ENCODE measurements at places on chromosomes 7 and 10.

- DNase-seq, result no peak
These were observed 26.6 kb upstream of the LEP start for GRCh38 chr7:128214463-128214862.

- no peak for DNase-seq
These were observed 22.1 kb upstream of the SAR1A start for GRCh38 chr10:70192326-70192968.

DNA sequence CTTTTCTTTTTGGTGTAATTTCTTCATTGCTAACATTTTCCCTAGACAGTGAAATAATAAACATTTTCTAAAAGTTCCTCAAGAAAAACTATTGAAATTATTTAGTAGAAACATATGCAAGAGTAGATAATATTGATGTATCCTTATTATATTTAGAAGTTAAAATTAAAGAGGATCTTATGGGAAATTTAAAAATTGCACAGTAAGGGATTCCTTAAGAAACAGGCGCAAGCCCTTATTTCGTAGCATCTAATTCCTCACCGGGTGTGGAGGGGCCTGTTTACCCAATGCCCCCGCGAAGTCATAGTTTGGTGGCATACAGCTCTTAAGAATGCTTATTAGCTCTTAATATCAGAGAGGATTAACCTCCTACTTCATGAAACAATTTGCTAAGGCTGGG lies 467.1 kb downstream of the DNAJB6 start:
- no peak for DNase-seq

GRCh38 chr10:126964190-126964589 lies 59.0 kb downstream of the DOCK1 start:
- DNase-seq, result no peak

DNA sequence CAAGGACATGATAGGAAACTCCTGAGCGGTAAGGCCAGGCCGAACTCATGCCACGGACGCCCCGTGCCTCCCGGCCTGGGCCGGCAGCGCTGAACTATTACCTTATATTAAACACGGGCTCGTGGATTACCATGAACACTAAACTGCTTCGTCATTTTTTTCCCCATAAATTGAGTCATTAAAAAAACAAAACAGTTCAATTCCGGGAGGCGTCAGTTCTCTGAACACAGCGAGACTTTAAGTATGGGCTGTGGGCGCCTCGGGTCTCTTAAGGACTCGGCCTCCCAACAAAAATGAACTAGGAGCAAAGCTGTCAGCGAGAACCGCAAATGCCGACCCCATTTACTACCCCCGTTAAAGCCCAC lies 519 bp downstream of the PITRM1 start:
- DNase-seq, result no peak

DNA sequence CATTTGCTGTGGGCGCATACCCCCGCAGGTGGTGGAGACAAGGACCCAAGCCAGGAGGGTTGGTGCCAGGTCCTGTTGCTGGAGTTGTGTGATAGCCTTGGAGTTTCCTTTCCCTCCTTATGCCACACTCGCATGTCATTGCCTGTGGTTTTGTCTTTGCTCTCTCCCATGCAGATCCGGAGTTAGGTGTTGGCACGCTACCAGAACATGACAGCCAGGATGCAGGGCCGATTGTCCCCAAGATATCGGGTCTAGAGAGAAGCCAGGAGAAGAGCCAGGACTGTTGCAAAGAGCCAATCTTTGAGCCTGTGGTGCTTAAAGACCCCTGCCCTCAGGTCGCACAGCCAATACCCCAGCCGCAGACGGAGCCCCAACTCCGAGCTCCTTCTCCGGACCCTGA lies 369.2 kb upstream of the GALNT17 start:
- DNase-seq, result no peak

- no peak for DNase-seq
These were observed 46.3 kb downstream of the INSYN2A start for GRCh38 chr10:127150136-127150535.

DNA sequence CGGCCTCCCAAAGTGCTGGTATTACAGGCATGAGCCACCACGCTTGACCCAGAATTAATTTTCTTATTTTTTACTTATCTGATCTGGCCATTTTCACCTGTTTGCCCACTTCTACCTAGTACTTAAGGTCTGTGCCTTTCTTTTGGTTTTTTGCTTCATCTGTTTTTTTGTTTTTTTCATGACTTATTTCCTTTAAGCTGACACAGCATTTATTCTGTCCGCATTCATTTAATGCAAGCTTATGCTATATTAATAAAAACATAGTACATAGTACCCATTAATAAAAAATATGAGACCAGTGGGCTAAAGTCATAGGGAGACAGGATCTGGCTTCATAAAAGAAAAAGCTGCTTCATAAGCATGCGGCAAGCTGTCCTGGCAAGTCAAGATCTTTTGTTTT lies 205.4 kb downstream of the ZEB1 start:
- DNase-seq, result no peak

GRCh38 chr7:22582863-22583622 lies 83.1 kb upstream of the STEAP1B start:
- no peak for DNase-seq

GRCh38 chr10:5555021-5555510 lies 30.3 kb downstream of the CALML3 start:
- no peak for DNase-seq

DNA sequence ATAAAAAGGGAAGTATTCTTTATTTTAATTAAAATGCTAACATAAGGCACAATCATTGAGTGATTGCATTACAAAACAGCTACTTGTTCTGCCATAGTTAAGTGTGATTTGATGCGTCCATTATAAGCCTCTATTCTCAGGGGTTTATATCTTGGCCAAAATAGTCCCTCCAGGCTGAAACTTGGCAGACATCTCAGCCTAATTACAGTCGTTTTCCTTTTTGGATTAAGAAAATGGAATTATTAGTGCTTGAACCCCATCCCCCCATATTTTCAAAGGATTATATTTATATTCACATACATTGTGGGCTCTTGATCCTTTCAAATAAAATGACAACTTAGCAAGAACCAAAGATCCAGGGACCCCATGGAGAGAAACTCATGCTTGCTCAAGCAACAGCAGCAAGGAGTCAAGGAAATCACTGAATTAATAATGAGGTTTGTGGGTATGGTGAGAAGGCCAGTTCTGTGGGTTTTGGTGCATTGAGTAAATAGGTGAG lies 66.7 kb upstream of the NEUROD6 start:
- no peak for DNase-seq

DNA sequence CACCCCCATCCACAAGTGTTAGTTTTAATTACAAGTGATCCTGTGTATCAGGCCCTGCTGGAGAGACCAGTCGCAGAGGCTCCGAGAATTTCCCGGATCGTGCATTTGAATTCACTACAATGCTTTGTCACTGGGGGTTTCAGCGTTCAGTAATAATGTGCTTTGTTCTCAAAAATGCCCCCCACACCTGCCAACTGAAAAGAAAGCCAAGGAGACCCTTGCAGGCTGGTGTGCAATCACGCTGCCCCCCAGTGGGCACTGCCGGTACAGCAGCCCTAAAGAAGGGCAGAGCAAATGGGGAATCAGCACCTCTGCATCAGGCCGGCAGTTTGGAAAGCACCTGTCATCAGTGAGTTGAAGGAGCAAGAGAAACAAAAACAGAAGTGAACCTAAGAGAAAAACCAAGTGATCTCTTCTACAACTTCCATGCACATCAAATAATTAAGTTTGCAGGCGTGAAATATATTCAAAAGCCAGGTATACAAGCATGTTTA lies 177.6 kb downstream of the PARD3 start:
- DNase-seq, result peak; percentile 4

- no peak for DNase-seq
These were observed 11.4 kb upstream of the CSGALNACT2 start for GRCh38 chr10:43126759-43127424.

- no peak for DNase-seq
These were observed 114.9 kb downstream of the TRRAP start for GRCh38 chr7:98993024-98993897.

DNA sequence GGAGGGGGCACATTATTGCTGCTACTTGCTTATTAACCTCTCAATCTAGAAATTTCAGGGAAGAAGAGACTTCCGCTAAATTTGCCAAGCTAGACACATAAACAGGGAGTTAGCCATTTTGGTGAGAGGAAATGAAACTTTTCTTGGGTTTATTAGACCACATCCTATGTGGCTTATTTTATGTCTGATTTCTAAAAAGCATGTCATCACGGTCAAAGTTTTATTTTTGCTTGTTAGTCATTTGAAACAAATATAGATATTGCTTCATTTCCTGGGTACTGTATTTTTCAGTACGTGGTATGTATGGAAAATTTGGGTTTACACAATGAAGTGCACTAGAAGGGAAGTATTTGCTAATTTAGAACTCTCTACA lies 144.1 kb downstream of the TCF7L2 start:
- DNase-seq, result no peak

GRCh38 chr10:29897999-29898716 lies 161.2 kb downstream of the JCAD start:
- no peak for DNase-seq

DNA sequence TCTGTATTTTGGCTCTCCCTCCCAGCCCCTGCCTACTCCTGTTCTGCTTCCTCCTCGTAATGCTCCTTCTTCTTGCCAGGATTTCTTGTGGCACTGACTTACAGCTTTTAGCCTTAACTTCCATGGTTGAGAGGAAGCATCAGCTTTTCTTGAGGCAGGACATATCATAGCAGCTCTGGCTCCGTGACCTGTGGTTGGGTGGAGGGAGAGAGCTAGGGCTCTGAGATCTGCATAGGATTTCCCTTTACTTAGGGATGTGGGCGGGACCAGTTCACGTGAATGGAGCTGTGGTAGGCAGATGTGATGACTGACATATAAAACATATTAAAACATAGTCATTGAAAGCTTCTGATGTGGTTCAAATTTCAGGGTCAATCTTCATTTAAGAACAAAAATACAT lies 10.6 kb upstream of the RAB11FIP2 start:
- DNase-seq, result no peak

- no peak for DNase-seq
These were observed 179.5 kb downstream of the STK31 start for GRCh38 chr7:23889566-23889965.

- no peak for DNase-seq
These were observed 29.3 kb downstream of the TNS3 start for GRCh38 chr7:47552621-47553020.

- no peak for DNase-seq
These were observed at the start of gene CLEC5A for GRCh38 chr7:141946796-141947195. TSS of gene CLEC5A (minus strand) at chr7:141946974. CDS start at chr7:141946292, 682 bp downstream.

GRCh38 chr10:44051091-44051490 lies 333.8 kb downstream of the CXCL12 start:
- no peak for DNase-seq

GRCh38 chr10:109977382-109977806 lies 30.4 kb upstream of the ADD3 start:
- no peak for DNase-seq

DNA sequence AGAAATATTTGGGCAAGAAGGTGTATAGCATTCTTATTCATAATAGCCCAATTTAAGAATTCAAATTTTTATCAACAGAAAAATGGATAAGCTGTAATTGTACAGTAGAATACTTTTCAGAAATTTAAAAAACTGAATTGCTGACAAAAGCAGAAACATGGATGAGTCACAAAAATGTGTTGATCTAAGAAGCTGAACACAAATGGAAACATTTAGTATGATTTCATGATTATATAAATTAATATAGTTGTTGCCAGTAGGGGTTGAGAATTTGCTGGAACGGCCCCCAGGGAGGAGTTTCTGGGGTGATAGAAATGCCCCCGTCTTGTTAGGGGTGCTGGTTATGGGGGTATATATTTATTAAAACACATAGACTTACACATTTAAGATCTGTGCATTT lies 179.1 kb downstream of the KLF6 start:
- no peak for DNase-seq

DNA sequence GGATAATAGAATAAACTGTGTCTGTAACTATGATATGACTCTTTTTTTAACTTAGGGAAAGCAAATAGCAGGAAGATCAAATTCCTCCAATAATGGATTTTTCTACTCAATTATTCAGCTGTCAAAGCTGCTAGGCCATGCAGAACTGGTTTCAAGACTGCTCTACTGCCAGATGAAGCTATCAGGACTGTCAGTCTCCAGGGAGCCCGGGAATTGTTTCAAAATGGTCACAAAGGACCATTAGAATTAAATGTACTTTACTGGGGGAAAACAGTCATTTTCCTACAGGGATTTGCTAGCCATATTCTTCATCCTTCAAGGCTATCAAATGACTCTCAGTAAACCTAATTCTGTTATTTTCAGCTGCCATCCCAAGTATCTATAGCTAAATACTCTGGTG lies 276.3 kb downstream of the LHFPL3 start:
- DNase-seq, result no peak

- no peak for DNase-seq
These were observed 6.6 kb downstream of the CPA5 start for GRCh38 chr7:130350945-130351790.

GRCh38 chr7:117269886-117270285 lies 53.0 kb downstream of the WNT2 start:
- no peak for DNase-seq

GRCh38 chr7:151851145-151851751 lies 25.7 kb downstream of the PRKAG2 start:
- DNase-seq, result no peak

DNA sequence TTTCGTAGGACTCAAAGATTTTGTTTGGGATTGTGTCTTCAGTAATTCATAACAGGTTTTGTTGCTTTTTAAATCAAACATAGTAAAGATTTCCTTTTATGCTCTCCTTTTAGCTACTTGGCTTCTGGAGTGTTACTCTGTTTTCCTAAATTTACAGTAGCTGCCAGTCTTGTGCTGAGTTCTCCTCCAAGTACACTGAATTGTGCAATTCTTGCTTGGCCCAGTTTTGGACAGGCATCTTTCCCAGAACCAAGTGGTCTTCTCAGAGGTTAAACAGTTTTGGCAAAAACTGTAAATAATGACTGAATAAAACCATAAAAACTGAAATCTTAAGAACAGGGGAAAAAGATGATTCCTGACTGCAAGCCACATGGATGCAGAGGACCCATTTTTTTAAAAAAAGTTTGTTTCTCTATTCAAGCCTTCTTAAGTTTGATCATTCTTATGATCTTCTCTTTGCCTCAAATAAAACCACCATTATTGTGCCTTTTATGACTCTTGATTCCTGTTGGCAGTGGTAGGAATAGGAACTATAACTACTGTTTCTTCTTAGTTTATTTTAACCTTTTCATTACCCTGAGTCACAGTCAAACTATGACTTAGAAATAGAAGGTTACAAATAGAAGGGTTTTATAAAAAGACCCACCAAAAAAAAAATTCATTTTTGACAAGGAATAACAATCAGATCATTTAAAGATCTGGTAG lies 88.0 kb downstream of the MDFIC start:
- DNase-seq, result no peak

- no peak for DNase-seq
These were observed 259.3 kb upstream of the TMEM72 start for GRCh38 chr10:44651834-44652233.

- DNase-seq, result no peak
These were observed 800 bp downstream of the MINDY3 start for GRCh38 chr10:15859509-15859905.

- DNase-seq, result no peak
These were observed 605 bp downstream of the SUFU start for GRCh38 chr10:102504179-102504975.
